ENCODE measurements at places on chromosomes 7 and 10.
A peak's percentile ranks its signal among the peaks of the same experiment; 100 is the strongest.

GRCh38 chr7:144936314-144936713, 100.5 kb upstream of the TPK1 start:
- DNase-seq: no peak
- no peaks in the 10 kb centered on the region for H3K4me1 ChIP-seq
- H3K27me3 ChIP-seq: peaks cover 2% of the 10 kb centered on the region

DNA sequence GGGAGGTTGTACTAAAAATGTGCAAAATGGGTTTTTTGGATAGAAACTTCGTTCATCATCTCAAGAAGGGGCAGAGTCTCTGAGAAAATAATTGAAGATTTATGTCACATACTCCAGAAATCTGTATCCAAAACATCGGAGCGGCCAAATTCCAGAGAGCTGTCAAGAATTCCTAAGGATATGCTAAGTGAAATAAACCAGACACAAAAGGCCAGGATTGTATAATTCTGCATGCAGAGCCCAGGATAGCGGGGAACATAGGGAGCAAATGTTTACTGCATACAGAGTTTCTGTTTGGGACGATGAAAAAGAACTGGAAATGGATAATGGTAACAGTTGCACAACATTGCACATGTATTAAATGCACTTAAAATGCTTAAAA, 224.2 kb upstream of the AUTS2 start:
- H3K27ac ChIP-seq: no peak overlapping the region
- H3K4me1 ChIP-seq: peaks cover 4% of the 10 kb centered on the region
- DNase-seq: no peak

GRCh38 chr7:97005183-97006054, at the start of gene DLX6:
TSS of gene DLX6 (plus strand) at chr7:97005553. CDS start at chr7:97005978, 425 bp downstream.
- no peaks in the 10 kb centered on the region for H3K36me3 ChIP-seq
- H3K4me3 ChIP-seq: peak within 1 kb of the TSS; percentile 62
- DNase-seq: peak; percentile 52
- no peak within 1 kb of the TSS for H3K27ac ChIP-seq

GRCh38 chr10:78028438-78029268, 662 bp downstream of the POLR3A start:
- H3K27ac ChIP-seq: peak overlapping the region; percentile 100
- H3K27me3 ChIP-seq: peaks cover 4% of the 10 kb centered on the region
- peaks cover 32% of the 10 kb centered on the region for H3K36me3 ChIP-seq
- H3K4me1 ChIP-seq: peaks cover 32% of the 10 kb centered on the region
- peak overlapping the region; percentile 100 for H3K4me3 ChIP-seq

DNA sequence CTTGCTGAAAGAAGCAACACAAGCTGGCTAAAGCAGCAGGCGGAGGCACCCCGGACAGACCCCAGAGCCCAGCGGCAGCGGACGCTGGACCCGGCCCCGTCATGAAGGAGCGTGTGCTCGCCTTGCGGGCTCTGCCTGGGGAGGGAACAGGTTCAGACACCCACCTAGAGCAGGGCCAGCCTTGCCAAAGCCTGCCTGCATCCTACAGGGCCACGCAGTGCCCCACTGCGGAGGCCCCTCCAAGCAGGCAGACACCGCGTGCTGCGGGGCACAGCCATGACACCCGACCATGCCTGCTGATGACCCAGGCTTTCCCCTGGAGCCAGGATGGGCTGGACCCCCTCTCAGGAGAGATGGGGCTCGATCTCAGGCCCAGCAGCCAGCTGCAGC, 91.7 kb downstream of the MAD1L1 start:
- H3K4me1 ChIP-seq: peaks cover 8% of the 10 kb centered on the region
- H3K27me3 ChIP-seq: no peaks in the 10 kb centered on the region
- H3K36me3 ChIP-seq: no peaks in the 10 kb centered on the region
- no peak overlapping the region for H3K27ac ChIP-seq
- no peak overlapping the region for H3K4me3 ChIP-seq

- DNase-seq: no peak
- no peaks in the 10 kb centered on the region for H3K4me1 ChIP-seq
- H3K27ac ChIP-seq: no peak overlapping the region
- no peak overlapping the region for H3K4me3 ChIP-seq
- peaks cover 2% of the 10 kb centered on the region for H3K27me3 ChIP-seq
Measured at GRCh38 chr7:78472519-78472918, 673.9 kb downstream of the PHTF2 start.

- H3K36me3 ChIP-seq: peaks cover 3% of the 10 kb centered on the region
- peaks cover 37% of the 10 kb centered on the region for H3K4me1 ChIP-seq
- peak; percentile 83 for DNase-seq
- peak overlapping the region; percentile 81 for H3K4me3 ChIP-seq
- H3K27ac ChIP-seq: peak overlapping the region; percentile 89
Measured at GRCh38 chr7:73717991-73718405, 1.5 kb downstream of the STX1A start.

DNA sequence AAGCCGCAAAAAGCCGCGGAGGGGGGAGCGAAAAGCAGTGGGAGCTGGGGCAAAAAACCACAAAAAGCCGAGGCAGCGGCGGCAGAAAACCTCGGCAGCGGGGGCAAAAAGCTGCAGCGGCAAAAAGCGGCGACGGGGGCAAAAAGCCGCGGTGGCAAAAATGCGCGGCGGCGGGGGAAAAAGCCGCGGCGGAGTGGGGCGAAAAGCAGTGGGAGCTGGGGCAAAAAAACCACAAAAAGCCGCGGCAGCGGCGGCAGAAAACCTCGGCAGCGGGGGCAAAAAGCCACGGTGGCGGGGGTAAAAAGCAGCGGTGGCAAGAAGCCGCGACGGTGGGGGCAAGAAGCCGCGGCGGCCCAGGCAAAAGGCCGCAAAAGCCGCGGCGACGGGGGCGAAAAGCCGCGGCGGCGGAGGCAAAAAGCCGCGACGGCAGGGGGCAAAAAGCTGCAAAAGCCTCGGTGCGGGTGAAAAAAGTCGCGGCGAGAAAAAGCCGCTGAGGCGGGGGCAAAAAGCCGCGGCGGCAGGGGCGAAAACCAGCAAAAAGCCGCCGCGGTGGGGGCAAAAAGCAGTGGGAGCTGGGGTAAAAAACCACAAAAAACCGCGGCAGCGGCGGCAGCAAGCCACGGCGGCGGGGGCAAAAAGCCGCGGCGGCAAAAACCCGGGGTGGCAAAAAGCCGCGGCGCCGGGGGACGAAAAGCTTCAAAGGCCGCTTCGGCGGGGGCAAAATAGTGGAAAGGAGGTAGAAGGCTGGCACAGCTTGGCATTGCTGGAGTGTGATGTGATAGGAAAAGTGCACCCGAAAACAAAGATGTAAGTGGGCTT, 135.9 kb downstream of the ZNF92 start:
- peak overlapping the region; percentile 49 for H3K4me3 ChIP-seq
- peaks cover 2% of the 10 kb centered on the region for H3K4me1 ChIP-seq
- H3K36me3 ChIP-seq: no peaks in the 10 kb centered on the region
- peaks cover 20% of the 10 kb centered on the region for H3K27me3 ChIP-seq
- DNase-seq: no peak

GRCh38 chr10:131199646-131200045, 111.9 kb downstream of the TCERG1L start:
- no peak overlapping the region for H3K27ac ChIP-seq
- H3K4me3 ChIP-seq: no peak overlapping the region
- H3K4me1 ChIP-seq: no peaks in the 10 kb centered on the region
- peaks cover 9% of the 10 kb centered on the region for H3K27me3 ChIP-seq
- H3K36me3 ChIP-seq: no peaks in the 10 kb centered on the region

GRCh38 chr7:36010656-36011587, 142.1 kb upstream of the EEPD1 start:
- H3K36me3 ChIP-seq: no peaks in the 10 kb centered on the region
- H3K27ac ChIP-seq: no peak overlapping the region
- H3K4me3 ChIP-seq: no peak overlapping the region
- no peak for DNase-seq
- peaks cover under 1% of the 10 kb centered on the region for H3K4me1 ChIP-seq

DNA sequence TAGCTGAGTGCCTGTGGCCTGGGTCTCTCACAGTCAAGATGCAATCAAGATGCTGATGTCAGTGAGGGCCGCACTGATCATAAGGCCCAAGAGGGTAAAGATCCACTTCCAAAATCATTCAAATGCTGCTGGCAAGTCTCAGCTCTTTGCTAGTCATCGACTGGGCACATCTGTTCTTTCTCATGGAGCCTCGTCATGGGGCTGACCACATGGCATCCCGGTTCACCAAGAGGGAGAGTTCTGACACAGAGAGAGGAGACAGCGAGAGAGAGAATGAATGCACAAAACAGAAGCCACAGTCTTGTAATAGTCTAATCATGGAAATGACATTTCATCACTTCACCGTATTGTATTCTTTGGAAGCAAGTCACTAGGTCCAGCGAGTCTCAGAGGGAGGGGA, 1067.5 kb upstream of the C7orf33 start:
- H3K36me3 ChIP-seq: no peaks in the 10 kb centered on the region
- DNase-seq: no peak
- H3K4me3 ChIP-seq: no peak overlapping the region
- no peak overlapping the region for H3K27ac ChIP-seq

GRCh38 chr10:62380016-62380415, 5.8 kb downstream of the ZNF365 start:
- H3K27me3 ChIP-seq: peaks cover 19% of the 10 kb centered on the region
- H3K36me3 ChIP-seq: no peaks in the 10 kb centered on the region
- no peak overlapping the region for H3K27ac ChIP-seq
- DNase-seq: no peak
- peaks cover 21% of the 10 kb centered on the region for H3K4me1 ChIP-seq
- no peak overlapping the region for H3K4me3 ChIP-seq

- H3K36me3 ChIP-seq: no peaks in the 10 kb centered on the region
- no peak for DNase-seq
- H3K27ac ChIP-seq: no peak overlapping the region
- no peaks in the 10 kb centered on the region for H3K27me3 ChIP-seq
- peaks cover 3% of the 10 kb centered on the region for H3K4me1 ChIP-seq
Measured at GRCh38 chr10:24707445-24707844, 16.2 kb downstream of the ARHGAP21 start.

- no peaks in the 10 kb centered on the region for H3K36me3 ChIP-seq
- no peak overlapping the region for H3K4me3 ChIP-seq
- no peak overlapping the region for H3K27ac ChIP-seq
- DNase-seq: no peak
- H3K27me3 ChIP-seq: no peaks in the 10 kb centered on the region
Measured at GRCh38 chr7:124351950-124352349, 319.1 kb upstream of the TMEM229A start.

GRCh38 chr7:148264933-148265557, 325.5 kb upstream of the C7orf33 start:
- no peak for DNase-seq
- peaks cover 7% of the 10 kb centered on the region for H3K4me1 ChIP-seq
- H3K36me3 ChIP-seq: no peaks in the 10 kb centered on the region

DNA sequence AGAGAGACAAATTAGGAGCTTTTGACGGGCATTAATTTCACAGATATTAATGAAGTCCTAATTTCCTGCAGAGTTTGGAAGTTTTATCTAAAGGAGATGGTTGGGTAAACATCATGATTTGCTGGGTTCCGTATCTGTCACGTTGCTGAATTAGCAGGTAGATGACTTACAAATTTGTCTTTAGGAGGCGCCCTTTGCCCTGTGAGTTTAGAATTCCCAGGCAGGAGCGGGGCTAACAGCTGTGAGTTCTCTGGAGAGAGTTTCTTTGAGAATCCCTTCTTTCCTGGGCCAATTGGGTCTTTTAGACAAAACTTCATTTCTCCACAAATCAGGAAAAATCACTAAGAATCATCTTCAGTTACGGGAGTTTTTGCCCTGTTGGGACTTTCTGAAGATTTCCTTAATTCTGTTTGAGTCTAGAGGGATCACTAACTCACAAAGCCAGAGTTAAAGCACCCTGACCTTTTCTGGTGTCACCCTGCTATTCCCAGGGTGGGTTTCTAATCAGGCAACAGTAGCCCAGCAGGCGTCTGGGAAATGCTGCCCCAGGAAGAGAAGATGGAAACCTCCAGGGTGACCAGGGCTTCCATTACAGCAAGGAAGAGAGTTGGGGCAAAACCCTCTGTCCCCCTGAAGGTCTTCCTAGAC, 63.7 kb downstream of the PRKCQ start:
- H3K27ac ChIP-seq: peak overlapping the region; percentile 47
- H3K4me3 ChIP-seq: no peak overlapping the region
- DNase-seq: no peak
- H3K4me1 ChIP-seq: peaks cover 94% of the 10 kb centered on the region

- H3K4me1 ChIP-seq: no peaks in the 10 kb centered on the region
- peaks cover 4% of the 10 kb centered on the region for H3K27me3 ChIP-seq
- H3K27ac ChIP-seq: no peak overlapping the region
- no peak for DNase-seq
- no peak overlapping the region for H3K4me3 ChIP-seq
- no peaks in the 10 kb centered on the region for H3K36me3 ChIP-seq
Measured at GRCh38 chr10:78460204-78460603, 426.5 kb downstream of the RPS24 start.

GRCh38 chr7:111009526-111010040, 81.3 kb upstream of the LRRN3 start:
- no peaks in the 10 kb centered on the region for H3K27me3 ChIP-seq
- H3K4me1 ChIP-seq: peaks cover 50% of the 10 kb centered on the region
- no peak for DNase-seq
- H3K36me3 ChIP-seq: no peaks in the 10 kb centered on the region
- H3K27ac ChIP-seq: peak overlapping the region; percentile 88
- peak overlapping the region; percentile 25 for H3K4me3 ChIP-seq

DNA sequence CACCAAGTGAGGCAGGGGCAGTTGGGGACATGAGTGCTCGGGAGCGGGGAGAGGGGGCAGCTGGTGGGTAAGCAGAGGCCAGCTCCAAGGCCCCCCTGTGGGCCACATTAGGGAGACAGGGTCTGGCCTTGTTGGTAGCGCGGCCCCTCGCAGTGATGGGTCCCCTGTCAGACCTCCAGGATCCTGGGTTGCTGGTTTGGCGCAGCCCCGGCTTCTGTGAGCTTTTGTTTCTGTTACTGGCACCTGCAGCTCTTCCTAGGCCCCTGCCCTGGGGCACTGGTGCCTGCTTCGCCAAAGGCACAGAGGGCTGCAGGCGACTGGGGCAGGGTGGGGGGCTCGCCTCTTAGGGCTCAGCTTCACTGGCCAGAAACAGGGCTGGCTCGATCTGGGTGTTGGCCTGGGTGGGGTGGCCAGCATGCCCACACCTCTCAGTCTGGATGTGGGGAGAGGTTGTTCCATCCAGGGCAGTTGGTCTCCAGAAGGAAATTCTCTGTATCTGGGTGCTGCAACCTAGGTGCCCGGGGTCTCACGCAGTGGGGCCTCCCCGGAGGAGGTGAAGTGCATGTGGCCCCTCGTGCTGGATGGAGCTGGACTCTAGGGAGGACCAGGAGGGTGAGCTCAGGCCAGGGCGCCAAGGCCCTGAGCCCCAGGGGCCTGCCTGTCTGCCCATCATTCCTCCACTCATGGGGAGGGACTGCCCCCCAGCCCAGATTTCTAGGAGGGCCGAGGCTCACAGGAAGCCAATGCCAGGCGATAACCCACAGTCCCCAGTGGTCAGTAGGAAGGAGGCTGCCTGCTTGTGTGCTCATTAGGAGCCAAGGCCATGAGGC, 138.6 kb downstream of the LHPP start:
- no peak for DNase-seq
- H3K27ac ChIP-seq: no peak overlapping the region
- no peaks in the 10 kb centered on the region for H3K27me3 ChIP-seq
- H3K4me1 ChIP-seq: peaks cover 8% of the 10 kb centered on the region
- H3K4me3 ChIP-seq: no peak overlapping the region

- no peaks in the 10 kb centered on the region for H3K36me3 ChIP-seq
- H3K4me3 ChIP-seq: peak overlapping the region; percentile 2
- peaks cover 5% of the 10 kb centered on the region for H3K27me3 ChIP-seq
Measured at GRCh38 chr7:134932707-134933370, 53.5 kb upstream of the AGBL3 start.
